Activated T-helper 1 cell treated with anti-CD3 and anti-CD28 coated beads, Interleukin-2, amount 50 U/mL, for 16 hours (primary cell): ENCODE measurements at places on chromosomes 13 and 19.

DNA sequence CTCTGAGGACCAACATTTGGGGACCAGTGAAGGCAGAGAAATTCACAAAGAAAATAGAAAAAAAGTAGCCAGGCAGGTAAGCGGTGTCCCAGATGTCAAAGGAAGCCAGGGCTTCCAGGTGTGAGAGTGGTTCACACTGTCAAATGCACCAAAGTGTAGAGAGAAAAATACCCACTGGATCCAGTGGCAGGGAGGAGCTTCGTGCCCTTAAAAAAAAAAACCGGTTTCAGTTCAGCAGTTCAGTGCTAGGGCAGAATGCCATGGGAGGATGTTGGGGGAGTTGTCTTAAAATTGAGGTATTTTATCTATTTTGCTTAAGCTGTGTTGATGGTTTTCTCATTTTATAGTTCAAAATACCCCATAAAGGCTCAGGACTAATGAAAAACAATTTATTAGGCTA, 47.8 kb upstream of the C1QTNF9 start:
- no peak for DNase-seq

- DNase-seq, result no peak
Observed at GRCh38 chr19:41940731-41941409, 12.6 kb upstream of the ERFL start.

DNA sequence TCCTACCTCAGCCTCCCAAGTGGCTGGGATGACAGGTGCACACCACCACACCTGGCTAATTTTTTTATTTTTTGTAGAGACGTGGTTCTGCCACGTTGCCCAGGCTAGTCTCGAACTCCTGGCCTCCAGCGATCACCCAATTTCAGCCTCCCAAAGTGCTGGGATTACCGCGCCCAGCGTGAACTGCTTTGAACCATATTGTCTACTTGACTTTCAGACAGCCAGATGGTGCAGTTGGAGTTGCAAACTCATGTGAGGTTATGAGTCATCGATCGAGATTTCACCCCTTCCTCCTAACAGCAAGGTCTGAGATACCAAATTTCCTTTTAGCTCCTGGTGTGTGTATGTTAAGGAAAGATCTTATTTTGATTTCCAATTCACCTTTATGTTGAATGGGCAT, 2.7 kb downstream of the SLC27A1 start:
- no peak for DNase-seq

GRCh38 chr19:29366757-29367156, 153.8 kb upstream of the UQCRFS1 start:
- DNase-seq, result no peak

- DNase-seq, result no peak
Observed at GRCh38 chr19:1796395-1797142, 15.5 kb downstream of the ATP8B3 start.

DNA sequence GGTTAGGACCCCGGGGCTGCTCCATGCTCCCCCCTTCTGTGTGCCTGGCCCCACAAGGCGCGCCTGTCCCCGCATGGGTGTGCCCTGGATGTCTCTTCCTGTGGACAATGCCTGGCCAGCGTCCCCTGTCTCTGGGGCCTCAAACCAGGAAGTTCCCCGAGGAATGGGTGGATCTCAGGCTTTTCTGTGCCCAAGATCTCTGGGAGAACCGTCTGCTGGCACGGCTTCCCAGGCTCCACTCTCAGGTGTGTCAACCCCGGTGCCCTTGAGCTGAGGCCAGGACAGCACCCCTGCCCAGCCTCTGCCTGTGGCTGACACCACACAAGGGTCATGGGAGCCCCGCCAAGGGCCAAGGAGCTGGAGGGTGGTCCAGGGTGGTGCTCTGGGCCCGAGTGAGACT, 15.7 kb downstream of the ZNF444 start:
- DNase-seq, result no peak
